ENCODE measurements at places on chromosomes 2 and 18.

- DNase-seq: no peak
These were observed 862 bp downstream of the C18orf54 start for GRCh38 chr18:54358495-54359040.

- no peak for DNase-seq
These were observed 423.4 kb upstream of the ID2 start for GRCh38 chr2:8258406-8258805.

GRCh38 chr2:96687266-96687665 lies 44.7 kb downstream of the FER1L5 start:
- no peak for DNase-seq

DNA sequence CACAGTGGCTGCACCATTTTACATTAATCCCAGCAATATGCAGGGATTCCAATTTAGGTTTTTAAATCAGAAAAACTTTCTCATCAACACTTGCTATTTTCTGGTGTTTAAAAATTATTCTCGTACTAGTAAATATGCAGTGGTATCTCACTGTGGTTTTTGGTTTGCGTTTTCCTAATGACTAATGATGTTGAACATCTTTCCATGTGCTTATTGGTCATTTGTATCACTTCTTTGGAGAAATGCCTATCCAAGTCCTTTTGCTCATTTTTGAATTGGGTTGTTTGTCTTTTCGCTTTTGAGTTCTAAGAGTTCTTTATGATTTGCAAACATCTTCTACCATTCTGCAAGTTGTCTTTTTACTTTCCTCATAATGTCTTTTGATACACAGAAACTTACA lies 62.1 kb upstream of the TCF7L1 start:
- DNase-seq: no peak

DNA sequence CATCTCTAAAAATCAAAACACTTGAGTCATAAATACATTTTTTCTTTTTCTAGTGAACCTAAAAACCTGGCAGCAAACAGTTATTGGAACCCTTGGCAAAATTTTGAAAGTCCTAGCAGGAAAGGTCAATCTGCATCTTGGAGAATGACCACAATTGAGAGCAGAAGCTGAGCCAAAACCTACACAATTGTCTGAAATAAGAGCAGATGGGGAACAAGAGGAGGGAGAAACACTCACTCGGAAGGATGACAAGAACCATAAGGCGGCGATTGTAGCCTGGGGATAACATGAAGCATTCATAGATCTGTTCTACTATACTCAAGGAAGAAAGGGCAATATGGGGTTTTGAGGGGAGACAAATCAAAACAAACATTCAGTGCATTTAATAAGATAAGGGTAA lies 117.0 kb downstream of the CHN1 start:
- DNase-seq: no peak

DNA sequence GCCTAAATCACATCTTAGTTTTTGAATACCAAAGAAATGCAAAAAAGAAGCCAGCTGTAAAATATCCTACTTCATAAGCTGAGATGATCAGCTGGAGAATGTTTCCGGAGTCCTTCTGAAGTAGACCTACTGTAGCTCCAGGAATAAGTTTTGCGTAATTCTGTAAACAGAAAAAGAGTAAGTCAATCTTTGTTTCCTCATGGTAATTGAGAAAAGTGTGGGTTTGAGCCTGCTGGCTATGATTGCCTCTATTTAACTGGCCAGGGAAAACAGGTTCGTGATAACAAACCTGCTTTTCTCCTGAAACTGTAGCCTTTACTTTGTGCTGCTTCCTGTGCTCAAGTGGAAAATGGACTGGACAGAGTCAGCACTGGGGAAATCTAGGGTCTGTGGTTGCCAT lies 58.2 kb downstream of the ITGB6 start:
- no peak for DNase-seq

- DNase-seq: no peak
These were observed 86.6 kb downstream of the ANTXR1 start for GRCh38 chr2:69099541-69099940.

- no peak for DNase-seq
These were observed 7.5 kb downstream of the GALNT1 start for GRCh38 chr18:35588995-35589394.

- DNase-seq: no peak
These were observed 1.1 kb downstream of the DYSF start for GRCh38 chr2:71454221-71455010.

- no peak for DNase-seq
These were observed 8.5 kb downstream of the ALKAL2 start for GRCh38 chr2:279366-279765.

- DNase-seq: no peak
These were observed 17.4 kb upstream of the IHH start for GRCh38 chr2:219078126-219078525.

- no peak for DNase-seq
These were observed 232.4 kb downstream of the SEPTIN10 start for GRCh38 chr2:109381327-109381820.

Data from Panc1 (cell line).